Renal cortex interstitium (tissue), 15 donors: ENCODE measurements at places on chromosomes 4 and X. TPM values are rescaled to one million over a fixed set of nuclear protein-coding genes. Genes with fewer than 3 reads are reported as not detected.

GRCh38 chrX:51614353-51615012 lies 4.2 kb downstream of the CENPVL3 start:
- no peak for DNase-seq

DNA sequence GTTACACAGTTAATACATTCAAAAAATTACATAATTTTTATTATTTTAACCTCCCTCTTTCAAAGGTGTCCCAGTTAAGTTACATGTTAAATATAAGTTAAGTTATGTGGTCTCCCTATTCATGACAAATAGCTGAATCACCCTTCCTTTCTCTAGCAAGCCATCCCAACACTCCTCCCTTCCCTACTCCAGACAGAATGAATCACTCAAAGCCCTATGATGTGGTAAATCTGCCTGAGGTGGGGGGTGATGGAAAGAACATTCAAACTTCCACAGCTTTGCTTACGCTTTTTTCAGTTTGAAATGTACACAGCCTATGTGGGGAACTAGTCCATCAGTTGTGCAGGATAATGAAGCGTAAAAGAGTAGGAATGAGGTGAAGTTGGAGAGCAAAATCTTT lies 90.2 kb downstream of the CXCL13 start:
- DNase-seq, result no peak

The BMPR1B gene
- polyA plus RNA-seq, result 25.6 TPM

DNA sequence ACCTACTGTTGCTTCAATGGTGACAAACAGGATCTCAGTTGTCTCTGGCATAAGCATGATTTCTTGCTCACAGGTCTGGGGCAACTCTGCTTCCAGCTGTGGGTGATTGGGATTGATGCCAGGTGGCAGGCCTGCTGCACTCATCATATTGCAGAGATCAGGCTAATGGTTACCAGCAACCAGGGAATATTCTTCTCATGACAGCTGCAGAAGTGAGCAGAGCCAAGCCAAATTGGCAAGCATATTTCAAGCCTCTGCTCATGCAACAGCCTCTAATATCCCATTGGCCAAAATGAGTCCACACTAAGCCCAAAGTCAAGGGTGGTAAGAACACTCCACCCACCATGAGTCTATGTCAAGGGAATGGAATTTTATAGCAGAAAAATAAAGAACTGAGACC lies 26.7 kb upstream of the TBC1D19 start:
- DNase-seq, result no peak
